ENCODE measurements at places on chromosomes 12 and 14.

DNA sequence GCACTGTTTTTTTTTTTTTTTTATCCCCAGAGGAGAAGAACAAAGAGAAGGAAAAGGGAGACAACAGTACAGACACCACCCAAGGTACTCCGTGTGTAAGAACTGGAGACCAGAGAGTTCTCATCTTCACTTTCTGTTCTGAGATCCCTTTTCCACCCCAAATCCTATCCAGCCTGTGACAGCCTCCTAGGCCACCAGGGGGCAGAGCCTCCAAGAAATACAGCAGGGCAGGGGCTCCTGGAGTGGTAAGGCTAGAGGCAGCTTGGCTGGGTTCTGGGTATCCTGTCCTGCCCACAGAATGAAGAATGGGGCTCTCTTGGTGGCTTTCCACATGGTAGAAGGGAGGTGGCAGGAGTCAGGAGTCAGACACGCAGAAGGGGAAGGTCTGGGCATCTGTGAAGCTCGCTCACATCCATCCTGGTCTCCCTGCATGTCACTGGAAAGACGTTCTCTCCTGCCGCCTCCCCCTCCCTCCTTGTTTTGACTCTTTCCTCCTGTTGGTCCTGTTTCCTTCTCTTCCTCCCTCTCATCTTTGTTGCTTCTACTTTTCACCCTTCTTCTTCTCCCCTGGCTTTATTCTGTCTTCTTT lies 12.0 kb downstream of the CLSTN3 start:
- peak; percentile 28 for DNase-seq

DNA sequence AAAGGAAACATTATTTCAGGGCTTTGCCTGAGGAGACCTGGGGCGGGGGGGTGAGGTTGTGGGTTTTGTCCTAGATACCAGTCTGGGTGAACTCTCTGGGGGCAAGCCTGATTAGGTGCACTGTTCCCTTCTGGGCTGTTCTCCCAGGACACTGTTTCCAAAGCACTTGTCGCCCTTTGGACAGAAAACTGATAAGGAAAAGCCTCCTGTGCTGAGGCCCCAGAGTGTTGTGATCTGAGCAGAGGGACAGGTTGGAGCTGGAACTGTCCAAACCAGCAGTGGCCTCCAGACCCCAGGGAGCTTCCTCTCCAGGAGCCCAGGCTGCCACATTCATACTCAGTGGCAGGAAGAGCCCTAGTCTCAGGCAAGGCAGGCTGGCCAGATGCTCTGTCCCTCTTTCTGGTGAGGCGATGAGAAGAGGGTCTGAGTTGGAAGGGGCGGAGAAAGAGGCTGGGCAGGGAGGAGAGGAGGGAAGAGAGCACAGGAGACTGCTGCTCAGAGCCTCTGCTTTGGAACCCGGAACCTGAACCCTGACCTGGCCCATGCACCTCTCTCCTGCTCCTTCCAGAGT lies 1.9 kb downstream of the GALNT16 start:
- no peak for DNase-seq

DNA sequence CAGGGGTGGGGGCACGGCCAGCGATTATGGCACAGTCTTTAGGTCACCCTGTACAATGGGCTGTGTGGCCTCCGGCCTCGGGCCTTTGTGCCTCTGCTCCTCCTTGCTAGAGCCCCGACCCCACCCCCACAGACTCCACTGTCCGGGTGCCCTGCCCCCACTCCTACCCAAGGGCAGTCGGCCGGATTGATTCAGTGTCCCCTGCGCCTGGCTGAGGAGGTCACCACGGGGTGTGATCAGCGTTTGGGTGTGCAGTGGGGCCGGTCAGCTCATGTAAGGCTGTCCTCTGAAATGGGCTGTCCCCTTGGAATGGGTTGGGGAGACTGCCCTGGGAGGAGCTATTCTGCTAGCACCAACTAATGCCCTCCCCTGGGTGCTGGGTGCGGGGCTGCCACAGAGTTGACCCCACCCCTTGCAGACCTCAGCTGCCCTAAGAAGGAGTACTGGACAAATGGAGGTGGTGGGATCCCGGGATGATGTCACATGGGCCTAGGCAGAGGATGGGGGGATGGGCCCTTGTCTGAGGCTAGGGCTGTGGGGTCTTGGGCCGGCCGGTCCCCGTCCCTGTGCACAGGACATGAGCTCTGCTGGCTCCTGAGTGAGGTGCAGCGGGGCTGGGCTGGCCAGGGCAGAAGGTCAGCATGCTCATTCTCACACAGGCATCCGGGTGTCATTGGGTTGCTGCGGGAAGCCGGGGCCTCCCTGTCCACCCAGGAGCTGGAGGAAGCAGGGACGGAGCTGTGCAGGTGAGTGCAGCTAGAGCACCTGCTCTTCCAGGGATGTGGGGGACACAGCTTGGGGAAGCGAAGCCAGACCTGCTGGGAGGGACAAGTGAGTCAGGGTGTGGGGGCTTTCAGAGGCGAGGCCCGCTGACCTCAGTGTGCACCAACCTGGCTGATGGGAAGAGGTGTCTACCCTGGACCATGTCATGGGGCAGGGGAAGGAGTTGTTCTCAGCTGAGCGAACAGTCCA lies 23.4 kb downstream of the ASPG start:
- DNase-seq: no peak

GRCh38 chr14:64928239-64929013 lies 14.1 kb downstream of the GPX2 start:
- DNase-seq: no peak

GRCh38 chr12:11748903-11749302 lies 99.4 kb downstream of the ETV6 start:
- no peak for DNase-seq

GRCh38 chr12:96828169-96828789 lies 78.8 kb upstream of the NEDD1 start:
- no peak for DNase-seq
